ENCODE measurements at places on chromosomes 1 and 21.

DNA sequence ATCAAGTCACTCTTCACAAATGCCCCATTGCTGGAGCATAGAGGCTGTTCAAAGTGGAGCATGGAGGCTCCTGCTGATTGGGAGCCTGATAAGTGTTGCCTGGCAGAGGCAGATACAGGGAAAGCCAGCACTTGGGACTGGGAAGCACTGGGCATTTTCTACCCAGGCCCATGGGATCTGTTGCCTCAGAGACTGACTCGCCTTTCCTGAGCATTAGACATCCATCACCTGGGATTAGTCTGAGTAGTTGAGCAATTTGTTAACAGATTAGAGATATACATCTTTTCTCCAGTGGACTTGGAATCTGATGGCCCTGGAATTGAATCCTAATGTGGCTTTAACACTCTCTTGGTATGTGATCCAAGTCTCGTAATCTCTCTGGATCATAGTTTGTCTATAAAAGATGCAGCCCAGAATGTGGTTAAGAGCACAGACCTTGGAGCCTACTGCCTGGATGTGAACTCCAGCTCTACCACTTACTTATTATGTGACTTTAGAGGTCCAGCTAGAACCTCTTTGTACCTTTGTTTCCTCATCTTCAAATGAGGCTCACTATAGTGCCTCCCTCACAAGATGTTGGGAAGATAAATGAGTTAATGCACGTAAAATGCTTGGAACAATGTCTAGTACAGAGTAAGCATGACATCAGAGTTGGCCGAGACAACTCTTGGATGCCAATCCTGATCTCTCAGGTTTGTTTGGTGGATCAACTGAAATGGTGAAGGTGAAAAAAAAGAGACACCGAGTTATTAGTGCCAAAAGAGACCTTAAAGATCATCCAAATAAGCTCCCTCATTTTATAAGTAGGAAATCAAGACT is 38.3 kb upstream of the NRDC start:
- no peak overlapping the region for H3K27ac ChIP-seq
- no peak overlapping the region for H3K4me3 ChIP-seq
- H3K27me3 ChIP-seq: no peaks in the 10 kb centered on the region
- DNase-seq: no peak
- no peaks in the 10 kb centered on the region for H3K4me1 ChIP-seq
- H3K36me3 ChIP-seq: no peaks in the 10 kb centered on the region

DNA sequence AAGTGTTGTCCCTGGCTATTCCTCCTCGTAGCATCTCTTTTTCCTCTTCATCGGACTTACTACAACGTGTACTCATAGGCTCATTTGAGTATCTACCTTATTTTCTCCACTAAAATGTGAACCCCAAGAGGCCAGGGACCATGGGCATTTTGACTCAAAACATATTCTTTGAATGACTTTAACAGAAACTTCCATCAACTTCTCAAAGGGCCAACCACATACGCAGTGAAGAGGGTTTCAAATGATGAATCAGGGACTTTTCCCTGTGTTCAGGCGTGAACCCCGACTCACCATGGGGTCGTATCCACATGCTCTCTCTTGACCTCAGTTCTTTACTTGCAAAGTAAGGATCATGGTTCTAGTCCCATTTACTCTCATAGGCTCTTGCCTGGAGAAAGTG is 20.2 kb upstream of the GPR137B start:
- no peaks in the 10 kb centered on the region for H3K27me3 ChIP-seq
- DNase-seq: no peak
- H3K36me3 ChIP-seq: no peaks in the 10 kb centered on the region
- H3K4me3 ChIP-seq: no peak overlapping the region
- no peak overlapping the region for H3K27ac ChIP-seq

GRCh38 chr1:84972377-84972987 is 24.4 kb downstream of the MCOLN2 start:
- H3K27me3 ChIP-seq: no peaks in the 10 kb centered on the region
- H3K27ac ChIP-seq: no peak overlapping the region
- DNase-seq: no peak
- no peaks in the 10 kb centered on the region for H3K4me1 ChIP-seq

DNA sequence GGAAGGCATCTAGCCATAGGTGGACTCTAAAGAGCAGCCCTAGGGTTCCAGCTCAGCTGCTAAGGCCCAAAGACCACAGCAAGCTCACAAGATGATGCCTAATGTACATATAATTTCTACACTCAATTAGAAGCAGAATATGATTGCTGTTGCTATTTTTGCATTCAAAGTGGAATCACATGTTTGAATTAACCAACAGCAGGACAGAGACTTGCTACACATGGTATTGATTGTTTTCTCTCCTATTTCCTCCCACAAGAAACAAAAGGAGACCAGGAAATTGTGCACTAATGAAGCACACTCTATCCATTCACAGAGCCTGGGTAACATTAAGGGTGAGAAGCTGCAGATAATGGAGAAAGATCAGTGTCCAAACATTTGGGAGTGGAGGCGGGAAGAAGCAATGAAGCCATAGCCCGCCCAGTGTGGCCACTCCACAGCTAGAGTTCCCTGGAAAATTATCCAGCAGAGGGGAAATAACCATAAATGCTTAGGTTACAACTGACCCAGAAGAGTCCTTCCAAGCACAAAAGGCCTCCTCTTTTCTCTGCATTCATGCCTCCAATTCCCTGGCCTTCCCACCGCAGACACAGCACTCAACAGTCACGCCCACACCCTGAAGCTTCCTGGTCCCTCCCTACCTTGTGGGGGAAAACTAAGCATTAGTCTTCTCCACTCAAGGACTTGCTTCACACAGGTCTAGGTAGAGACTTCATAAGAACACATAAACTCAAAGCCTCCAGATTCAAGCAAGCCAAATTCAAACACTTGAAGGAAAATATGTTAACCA is 7.5 kb downstream of the CNN3 start:
- H3K36me3 ChIP-seq: no peaks in the 10 kb centered on the region
- no peaks in the 10 kb centered on the region for H3K4me1 ChIP-seq
- H3K27ac ChIP-seq: no peak overlapping the region
- H3K27me3 ChIP-seq: peaks cover 4% of the 10 kb centered on the region

GRCh38 chr1:239218301-239218700 is 168.1 kb upstream of the CHRM3 start:
- DNase-seq: no peak
- H3K36me3 ChIP-seq: no peaks in the 10 kb centered on the region
- no peak overlapping the region for H3K27ac ChIP-seq
- H3K27me3 ChIP-seq: no peaks in the 10 kb centered on the region
- H3K4me1 ChIP-seq: no peaks in the 10 kb centered on the region
- H3K4me3 ChIP-seq: no peak overlapping the region

DNA sequence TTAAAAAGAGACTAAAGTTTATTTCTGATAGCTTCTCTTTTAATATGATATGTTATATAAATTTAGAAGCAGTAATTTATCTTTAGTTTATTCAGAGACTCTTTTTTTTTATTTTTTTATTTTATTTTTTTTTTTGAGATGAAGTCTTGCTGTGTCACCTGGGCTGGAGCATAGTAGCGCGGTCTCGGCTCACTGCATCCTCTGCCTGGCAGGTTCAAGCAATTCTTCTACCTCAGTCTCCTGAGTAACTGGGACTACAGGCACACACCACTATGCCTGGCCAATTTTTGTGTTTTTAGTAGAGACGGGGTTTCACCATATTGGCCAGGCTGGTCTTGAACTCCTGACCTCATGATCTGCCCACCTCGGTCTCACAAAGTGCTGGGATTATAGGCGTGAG is 89.6 kb downstream of the DISP1 start:
- H3K27me3 ChIP-seq: no peaks in the 10 kb centered on the region
- no peak overlapping the region for H3K4me3 ChIP-seq
- no peaks in the 10 kb centered on the region for H3K36me3 ChIP-seq
- H3K4me1 ChIP-seq: no peaks in the 10 kb centered on the region

- no peak for DNase-seq
- H3K27me3 ChIP-seq: no peaks in the 10 kb centered on the region
- H3K36me3 ChIP-seq: no peaks in the 10 kb centered on the region
- H3K27ac ChIP-seq: no peak overlapping the region
- peaks cover 4% of the 10 kb centered on the region for H3K4me1 ChIP-seq
- H3K4me3 ChIP-seq: no peak overlapping the region
These were observed 4.1 kb upstream of the AHCYL1 start for GRCh38 chr1:109980324-109981003.

DNA sequence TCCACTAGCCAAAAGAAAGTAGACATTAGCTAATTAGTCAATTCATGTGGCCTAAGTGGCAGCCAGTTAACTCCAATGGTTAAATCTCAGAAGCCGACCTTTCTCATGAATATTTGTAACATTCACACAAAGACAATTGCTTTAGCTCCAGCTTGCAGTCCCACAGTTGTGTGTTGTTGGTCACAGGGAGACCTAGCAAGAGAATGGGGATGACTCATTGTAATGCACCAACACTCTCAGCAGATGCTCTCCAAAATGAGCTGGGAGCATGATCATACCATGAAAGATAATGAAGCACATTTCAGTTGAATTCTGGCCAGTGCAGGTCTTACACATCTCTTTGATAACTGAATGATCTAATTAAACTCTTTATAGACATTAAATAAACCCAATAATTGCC is 160.4 kb downstream of the HLX start:
- H3K4me3 ChIP-seq: no peak overlapping the region
- no peaks in the 10 kb centered on the region for H3K27me3 ChIP-seq
- no peak overlapping the region for H3K27ac ChIP-seq
- DNase-seq: no peak
- H3K4me1 ChIP-seq: no peaks in the 10 kb centered on the region
- H3K36me3 ChIP-seq: no peaks in the 10 kb centered on the region

DNA sequence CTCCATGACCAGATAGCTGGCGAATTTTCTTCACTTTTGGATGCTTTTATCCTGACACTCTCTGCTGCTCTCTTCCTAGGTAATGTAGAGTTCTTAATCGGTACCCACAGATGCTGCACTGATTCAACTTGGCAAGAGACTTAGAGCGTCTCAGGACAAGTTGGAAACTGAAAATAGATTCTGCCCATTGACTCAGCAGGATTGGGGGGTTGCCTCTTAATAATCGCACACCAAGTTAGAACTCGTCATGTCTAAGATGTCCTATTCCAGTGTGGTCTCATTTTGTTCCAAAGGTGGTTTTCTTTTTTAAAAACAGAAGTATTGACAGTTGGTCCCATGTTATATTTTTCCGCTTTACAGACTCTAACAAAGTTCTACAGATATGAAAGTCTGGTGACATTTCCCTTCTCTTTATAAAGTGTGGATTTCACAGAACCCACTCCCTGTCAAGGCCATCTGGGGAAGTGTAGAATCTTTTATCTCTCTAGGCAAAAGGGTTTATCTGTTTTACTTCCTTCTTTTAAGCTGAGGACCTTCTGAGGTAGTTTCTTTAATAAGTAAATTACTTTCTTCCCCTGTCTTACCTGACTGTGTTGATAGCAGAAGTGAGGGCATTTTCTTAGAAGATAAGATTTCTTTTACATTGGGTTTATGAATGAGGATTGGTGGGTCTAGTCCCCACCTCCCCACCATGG is 12.1 kb upstream of the DIPK1A start:
- H3K27ac ChIP-seq: peak overlapping the region; percentile 23
- H3K27me3 ChIP-seq: no peaks in the 10 kb centered on the region
- peaks cover 13% of the 10 kb centered on the region for H3K4me1 ChIP-seq
- H3K4me3 ChIP-seq: no peak overlapping the region

GRCh38 chr1:198128533-198128932 is 28.3 kb upstream of the NEK7 start:
- H3K27ac ChIP-seq: no peak overlapping the region
- H3K36me3 ChIP-seq: no peaks in the 10 kb centered on the region
- DNase-seq: no peak
- H3K4me3 ChIP-seq: no peak overlapping the region

GRCh38 chr1:116529199-116529631 is 41.6 kb downstream of the CD58 start:
- no peaks in the 10 kb centered on the region for H3K27me3 ChIP-seq
- no peaks in the 10 kb centered on the region for H3K4me1 ChIP-seq
- H3K36me3 ChIP-seq: peaks cover 10% of the 10 kb centered on the region
- no peak overlapping the region for H3K4me3 ChIP-seq

DNA sequence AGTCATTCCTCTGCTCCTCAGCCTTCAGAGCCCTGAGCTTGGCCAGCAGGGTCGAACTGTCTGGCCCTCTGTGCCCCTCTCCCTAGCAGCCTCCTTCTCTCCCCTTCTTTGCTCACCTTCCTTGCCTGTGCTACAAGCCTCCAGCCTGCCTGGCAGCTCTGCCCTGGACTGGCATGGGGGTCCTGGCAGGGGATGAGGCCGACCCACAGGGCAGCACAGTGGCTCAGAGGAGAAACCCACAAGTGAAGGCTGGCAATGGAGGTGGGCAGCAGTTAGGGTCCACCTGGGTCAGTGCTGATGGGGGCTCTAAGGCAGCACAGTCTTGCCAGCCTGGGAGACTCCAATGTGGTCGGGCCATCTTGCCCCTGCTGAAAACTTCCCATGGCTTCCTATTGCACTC is 274.2 kb downstream of the GRIK3 start:
- no peak for DNase-seq
- H3K27ac ChIP-seq: no peak overlapping the region
- no peaks in the 10 kb centered on the region for H3K27me3 ChIP-seq
- no peaks in the 10 kb centered on the region for H3K4me1 ChIP-seq
- H3K4me3 ChIP-seq: no peak overlapping the region
- H3K36me3 ChIP-seq: no peaks in the 10 kb centered on the region

- no peaks in the 10 kb centered on the region for H3K36me3 ChIP-seq
- H3K27ac ChIP-seq: no peak within 1 kb of the TSS
- no peak for DNase-seq
- H3K27me3 ChIP-seq: no peaks in the 10 kb centered on the region
- peaks cover 15% of the 10 kb centered on the region for H3K4me1 ChIP-seq
- peak within 1 kb of the TSS; percentile 24 for H3K4me3 ChIP-seq
These were observed at the start of gene TNFSF4 for GRCh38 chr1:173206816-173207568. Gene TNFSF4 (minus strand): TSS chr1:173207331. CDS start chr1:173207176, 155 bp downstream.

DNA sequence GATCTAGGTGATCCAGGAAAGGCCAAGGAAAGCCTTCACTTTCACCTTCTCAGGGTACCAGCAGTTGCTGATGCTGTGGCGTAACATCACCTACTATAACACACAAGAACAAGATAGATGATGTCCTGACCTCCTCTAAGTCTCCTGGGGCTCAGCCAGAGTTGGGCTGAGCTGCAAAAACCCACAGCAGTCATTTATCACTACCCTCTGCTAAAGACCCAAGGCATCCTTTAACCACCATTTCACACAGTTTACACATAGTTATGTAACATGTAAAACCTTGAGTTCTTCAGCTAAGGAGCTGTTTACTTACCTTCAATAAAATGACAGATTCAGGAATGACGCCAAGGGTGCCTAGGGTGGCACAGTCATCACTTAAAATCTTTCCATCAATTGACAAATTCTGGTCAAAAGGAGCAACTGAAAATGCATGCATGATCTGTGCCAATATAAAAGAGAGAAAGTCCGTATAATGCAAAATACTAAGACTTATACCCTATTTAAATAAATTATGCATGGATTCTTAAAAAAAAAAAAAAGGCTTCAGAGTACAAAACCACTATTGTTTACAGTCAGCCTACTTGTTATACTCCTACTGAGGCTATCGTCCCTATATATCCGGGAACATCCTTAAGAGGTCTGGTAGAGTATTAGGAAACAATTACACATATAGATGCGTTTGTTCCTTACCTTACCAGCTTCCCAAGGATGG is 20.7 kb upstream of the RAP1GAP start:
- H3K4me1 ChIP-seq: no peaks in the 10 kb centered on the region
- no peak for DNase-seq
- no peak overlapping the region for H3K4me3 ChIP-seq
- H3K36me3 ChIP-seq: peaks cover 58% of the 10 kb centered on the region

GRCh38 chr1:244224487-244225430 is 173.7 kb downstream of the ZBTB18 start:
- no peak overlapping the region for H3K4me3 ChIP-seq
- no peaks in the 10 kb centered on the region for H3K27me3 ChIP-seq

Measured in effector memory CD4-positive, alpha-beta T cell (primary cell).